ENCODE measurements at places on chromosomes 6 and 20.

DNA sequence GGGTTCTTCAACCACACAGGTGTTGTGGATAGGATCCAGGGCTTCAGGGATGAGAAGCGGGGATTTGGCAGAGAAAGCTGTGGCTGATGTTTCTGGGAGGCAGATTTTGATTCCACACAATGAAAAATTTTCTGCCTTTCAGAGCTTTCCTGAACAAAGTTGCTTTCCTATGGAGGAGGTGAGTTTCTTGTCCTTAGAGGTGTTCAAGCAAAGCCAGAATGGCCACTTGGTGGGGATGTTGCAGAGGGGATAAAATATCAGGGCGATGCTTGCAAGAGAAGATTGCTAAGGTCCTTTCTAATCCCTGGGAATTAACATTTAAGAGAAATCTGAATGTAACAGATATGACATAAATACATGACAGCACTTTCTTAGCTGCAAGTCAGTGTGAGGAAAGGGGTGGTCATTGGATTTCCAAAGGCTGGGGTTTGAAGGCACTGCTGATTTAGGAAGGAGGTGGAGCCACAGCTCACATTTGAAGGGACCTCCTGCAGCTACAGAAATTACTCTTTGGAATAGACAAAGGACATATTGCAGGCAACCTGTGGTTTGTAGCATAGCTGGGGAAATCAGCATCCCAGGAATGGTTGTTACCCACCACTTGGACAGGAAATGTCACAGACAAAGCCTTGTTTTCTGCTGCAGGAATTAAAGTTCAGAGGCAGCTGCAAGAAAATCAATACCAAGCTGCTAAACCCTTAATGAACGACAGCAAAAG lies 271.1 kb upstream of the CHD6 start:
- DNase-seq = no peak

GRCh38 chr6:108959972-108960582 lies 111.9 kb downstream of the ARMC2 start:
- no peak for DNase-seq

DNA sequence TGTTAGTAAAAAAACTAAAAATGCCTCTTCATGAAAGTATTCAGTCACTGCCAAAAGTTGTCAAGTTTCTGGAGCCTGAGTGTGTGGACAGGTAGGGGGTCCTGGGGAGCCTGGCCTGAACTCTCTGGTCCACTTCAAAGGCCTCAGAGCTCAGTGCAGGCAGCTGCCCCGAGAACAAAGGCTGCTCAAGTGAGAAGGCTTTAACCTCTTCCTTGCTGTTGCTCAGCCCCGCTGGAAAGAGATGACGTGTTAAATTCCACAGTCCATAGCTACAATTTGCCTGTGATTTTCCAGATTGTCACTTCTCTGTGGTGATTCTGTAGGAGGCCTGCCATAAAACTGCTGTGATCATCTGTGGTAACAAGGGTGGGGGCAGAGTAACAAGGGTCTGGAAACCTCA lies 96.9 kb downstream of the FAM120B start:
- no peak for DNase-seq

DNA sequence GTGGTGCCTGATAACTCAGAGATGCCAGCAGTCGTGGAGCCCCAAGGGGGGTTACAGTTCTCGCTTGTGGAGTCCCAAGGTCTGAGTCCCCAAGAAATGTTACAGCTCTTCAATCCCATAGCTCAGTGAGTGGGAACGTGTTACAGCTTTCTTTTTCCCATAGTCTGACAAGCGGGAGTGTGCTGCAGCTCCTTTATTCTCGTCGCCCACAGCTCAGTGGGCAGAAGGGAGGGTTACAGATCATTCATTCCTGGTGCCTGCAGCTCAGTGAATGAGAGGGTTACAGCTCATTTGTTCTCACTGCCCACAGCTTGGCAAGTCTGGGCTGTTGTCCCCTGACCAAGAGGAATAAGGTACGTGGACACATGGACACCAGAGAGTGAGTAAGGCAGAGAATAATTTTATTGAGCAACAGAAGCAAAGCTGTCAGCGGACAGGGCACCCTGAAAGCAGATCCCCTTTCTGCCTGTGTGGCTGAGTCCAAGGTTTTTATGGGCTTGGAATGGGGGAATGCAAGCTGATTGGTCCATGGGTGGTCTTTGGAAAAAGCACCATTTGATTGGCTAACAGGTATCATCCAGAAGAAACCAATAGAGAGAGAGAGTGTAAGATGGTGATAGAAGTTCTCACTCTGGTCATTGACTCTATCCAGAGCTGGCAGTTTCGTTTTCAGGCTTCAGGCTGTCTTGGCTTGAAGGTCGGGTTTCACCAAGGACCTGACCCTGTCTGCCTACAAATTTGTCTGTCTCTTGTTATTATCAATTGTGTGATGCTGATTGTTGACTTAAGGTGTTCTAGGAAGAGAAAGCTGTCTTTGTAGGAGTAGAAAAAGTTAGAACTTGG lies 16.4 kb downstream of the RNF217 start:
- DNase-seq = no peak

DNA sequence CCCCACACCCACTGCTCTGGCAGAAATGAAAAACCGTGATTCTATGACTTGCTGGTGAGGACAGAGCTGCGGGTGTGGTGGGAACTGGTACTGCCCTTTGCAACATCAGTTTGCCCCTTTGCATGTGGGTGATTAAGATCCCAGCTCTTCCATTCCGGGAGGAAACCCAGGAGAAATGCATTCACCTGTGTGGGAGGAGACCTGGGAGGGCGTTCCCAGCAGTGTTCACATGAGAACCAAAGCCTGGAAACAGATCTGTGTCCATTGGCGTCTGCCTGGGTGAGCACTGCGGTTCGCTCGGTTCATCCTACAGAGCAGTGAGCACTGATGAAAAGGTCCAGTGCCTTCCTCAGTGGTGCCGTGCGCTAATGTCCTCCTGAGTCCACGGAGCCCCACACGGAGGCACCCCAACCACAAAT lies 89.7 kb downstream of the SMOC2 start:
- no peak for DNase-seq

- peak; percentile 59 for DNase-seq
Observed at GRCh38 chr6:43171707-43172103, 636 bp downstream of the SRF start.

DNA sequence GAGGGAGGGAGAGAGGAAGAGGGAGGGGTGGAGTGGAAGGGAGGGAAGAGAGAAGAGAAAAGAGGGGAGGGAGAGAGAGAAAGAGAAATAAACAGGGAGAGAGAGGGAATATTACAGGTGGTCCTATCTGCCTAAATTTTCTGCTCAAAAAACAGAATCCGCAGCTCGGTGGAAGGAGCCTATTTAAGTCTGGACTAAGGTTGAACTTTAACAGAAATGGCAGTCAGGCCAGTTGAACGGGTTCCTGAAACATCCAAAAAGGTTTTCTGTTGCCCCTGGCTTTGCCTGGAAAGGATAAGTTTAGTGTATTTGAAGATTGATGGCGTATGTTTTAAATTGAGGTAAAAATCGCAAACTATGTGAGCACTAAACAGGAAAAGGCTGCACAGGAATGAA lies 2.2 kb downstream of the TFAP2B start:
- no peak for DNase-seq

DNA sequence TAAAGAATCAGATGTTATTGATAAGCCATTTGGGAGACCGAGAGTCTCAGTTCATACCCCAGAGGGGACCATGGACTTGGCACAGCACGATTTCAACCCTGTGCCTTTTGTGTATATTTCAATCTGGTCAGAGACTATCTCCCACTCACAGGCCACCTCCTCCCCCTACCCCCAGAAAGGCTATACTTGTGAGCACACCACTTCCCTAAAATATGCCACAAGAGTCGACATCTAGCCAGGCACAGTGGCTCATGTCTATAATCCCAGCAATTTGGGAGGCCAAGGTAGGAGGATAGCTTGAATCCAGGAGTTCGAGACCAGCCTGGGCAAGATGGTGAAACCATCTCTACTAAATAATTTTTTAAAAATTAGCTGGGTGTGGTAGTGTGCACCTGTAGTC lies 13.6 kb upstream of the TCF15 start:
- DNase-seq = no peak

GRCh38 chr20:63265891-63266515 lies 6.6 kb upstream of the ARFGAP1 start:
- no peak for DNase-seq

DNA sequence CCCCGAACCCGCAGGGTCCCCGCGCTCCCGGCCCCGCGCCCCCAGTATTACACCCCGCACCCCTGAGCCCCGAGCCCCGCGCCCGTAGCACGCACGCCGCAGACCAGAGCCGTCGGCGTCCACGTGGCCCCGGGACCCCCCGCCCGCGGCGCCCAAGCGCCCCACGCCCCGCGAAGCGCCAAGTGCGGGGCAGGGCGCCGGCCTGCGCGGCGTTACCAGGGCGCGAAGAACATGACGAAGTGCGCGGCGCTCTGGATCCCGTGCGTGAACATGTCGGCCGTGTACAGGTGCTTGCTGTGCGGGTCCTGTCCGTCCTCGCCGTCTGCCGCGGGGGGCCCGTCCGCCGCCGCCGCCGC lies 312 bp downstream of the TXNDC5 start:
- DNase-seq = no peak

DNA sequence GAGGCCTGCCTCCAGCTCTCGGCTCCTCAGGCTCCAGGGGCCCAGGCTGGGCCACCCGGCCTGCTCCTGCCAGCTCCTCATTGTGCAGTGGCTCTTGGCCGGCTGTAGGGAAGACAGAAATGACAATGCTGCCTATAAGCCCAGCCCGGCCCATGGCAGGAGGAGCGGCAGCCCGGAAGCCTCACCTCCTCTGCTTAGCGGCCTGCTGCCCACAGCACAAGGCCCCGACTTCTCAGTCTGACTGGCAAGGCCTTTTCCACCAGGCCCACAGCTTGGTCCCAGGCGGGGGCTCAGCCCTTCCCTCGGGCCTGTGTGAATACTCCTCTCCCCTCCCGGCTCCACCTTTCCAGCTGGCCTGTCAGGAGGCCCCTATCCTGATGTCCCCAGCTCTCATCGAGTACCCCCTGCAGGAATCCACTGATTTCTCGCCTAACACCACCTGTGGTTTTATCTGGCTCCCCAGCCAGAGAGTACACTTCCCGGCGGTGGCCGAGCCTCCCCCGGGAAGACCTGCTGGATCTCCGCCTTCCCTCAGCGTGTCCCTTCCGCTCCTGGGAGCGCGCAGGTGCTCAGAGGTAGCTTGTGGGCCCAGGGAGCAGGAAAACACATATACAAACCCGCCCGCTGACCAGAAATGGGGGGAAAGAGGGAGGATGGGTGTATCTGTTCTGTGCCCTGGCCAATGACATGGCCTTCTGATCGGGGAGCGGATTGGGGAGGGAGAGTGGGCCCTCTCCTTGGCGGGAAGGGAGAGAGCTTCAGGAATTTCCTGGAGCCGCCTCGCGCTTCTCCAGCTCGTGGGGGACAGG lies 963 bp downstream of the DDRGK1 start:
- peak; percentile 45 for DNase-seq

DNA sequence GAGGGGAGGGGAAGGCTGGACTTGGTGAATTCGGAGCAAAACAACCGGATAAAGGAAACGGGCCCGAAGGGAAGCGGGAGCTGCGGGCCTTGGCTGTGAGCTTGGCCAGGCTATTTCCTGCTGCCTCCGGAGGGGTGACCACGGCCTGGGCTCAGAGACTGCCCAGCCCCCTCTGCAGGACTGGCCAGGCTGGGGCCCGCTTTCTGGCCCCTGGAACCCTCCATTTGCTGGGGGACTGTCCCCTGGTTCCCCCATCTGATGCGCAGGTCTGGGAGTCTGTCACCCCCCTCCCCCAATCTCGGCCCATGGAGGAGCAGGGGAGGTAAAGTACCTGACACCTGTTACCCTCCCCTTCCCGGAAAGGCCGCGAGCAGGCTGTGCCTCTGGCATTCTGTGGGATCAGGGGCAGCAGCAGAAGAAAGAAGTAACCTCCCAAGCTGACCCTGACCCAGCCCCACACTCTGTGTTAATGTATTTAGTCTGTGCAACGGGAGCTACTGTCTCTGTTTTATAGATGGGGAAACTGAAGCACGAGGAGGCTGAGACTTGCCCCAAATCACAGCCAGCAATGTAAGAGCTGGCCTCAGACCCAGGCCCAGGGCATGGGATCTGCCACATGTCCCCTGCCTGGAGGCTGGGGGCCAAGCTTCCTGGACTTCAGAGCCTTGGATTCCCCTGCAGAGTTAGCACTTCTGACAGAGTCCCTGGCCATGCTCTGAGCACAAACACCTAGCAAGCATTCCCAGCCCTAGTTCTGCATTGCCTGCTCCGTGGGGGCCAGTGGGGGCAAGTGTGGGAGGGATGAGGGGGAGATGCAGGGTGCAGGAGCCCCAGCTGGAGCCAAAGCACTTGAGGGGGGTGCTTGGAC lies 3.5 kb downstream of the C20orf204 start:
- no peak for DNase-seq

DNA sequence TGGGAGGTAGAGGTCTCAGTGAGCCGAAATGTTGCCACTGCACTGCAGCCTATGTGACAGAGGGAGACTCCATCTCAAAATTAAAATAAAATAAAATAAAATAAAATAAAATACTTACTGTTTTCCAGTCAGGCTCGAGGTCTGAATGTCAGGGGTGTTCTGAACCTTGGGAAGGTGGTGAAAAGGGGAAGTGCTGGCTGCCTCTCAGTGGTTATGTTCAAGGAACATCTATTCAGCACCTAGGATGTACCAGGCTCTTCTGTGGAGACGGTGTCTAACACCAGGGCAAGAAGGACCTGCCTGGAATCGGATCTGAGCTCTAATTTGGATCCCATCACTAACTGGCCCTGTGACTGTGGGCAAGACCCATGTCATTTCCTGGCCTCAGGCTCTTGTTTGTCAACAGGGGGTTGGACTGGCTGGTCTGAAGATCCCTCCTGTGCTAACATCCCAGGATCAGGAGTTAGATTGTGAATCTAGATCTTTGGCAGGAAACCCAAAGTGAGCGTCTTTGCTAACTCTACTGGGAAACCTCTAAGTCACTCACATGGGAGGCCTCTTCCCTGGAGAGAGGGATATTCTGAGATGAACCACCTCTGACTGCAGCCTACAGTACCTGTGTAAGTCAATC lies 63.4 kb upstream of the SIRPG start:
- DNase-seq = no peak

DNA sequence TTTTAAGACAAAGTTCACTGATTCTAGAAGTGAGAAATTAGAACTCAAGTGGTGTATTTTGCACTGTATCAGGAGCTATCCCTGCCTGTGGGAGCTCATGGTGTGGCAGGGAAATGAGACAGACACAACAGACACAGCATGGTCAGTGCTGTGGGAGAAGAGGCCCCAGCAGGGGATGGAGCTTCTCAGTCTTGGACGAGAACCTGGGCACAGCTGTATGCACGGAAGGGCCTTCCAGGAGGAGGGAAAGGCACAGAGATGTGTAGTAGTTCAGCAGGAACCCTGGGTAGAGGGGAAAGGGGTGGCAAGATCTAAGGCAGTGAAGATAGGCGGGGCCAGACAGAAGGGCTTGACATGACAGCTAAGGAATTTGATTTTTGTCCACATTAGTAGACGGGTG lies 48.8 kb upstream of the KIF25 start:
- no peak for DNase-seq

- DNase-seq = no peak
Observed at GRCh38 chr6:149228311-149228955, 89.1 kb upstream of the TAB2 start.

GRCh38 chr6:109377717-109378116 lies 4.5 kb downstream of the CD164 start:
- no peak for DNase-seq

DNA sequence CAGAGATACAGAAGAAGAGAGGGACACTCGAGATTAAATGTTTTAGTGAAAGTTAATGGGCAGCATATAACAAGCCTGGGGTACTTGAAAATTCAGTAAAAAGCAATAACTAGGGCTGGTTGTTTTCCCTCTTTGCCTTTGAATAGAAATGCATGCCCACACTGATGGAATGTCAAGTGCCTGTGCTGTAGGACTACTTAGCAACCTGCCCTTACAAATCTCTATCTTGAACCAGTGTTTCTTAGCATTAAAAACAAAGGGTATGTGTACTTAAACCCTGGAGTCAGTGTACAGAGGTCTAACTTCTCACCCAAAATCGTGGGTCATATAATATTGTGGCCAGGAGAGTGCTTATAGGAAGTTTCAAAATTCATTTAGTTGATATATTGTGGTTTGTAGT lies 37.1 kb downstream of the RNF144B start:
- no peak for DNase-seq

All from activated CD4-positive, CD25-positive, alpha-beta regulatory T cell treated with anti-CD3 and anti-CD28 coated beads, Interleukin-2, amount 50 U/mL, for 72 hours (primary cell).